ENCODE measurements at places on chromosomes 12 and 14.
A peak's percentile ranks its signal among the peaks of the same experiment; 100 is the strongest.

- no peak for DNase-seq
Measured at GRCh38 chr14:35934499-35934898, 108.4 kb downstream of the BRMS1L start.

DNA sequence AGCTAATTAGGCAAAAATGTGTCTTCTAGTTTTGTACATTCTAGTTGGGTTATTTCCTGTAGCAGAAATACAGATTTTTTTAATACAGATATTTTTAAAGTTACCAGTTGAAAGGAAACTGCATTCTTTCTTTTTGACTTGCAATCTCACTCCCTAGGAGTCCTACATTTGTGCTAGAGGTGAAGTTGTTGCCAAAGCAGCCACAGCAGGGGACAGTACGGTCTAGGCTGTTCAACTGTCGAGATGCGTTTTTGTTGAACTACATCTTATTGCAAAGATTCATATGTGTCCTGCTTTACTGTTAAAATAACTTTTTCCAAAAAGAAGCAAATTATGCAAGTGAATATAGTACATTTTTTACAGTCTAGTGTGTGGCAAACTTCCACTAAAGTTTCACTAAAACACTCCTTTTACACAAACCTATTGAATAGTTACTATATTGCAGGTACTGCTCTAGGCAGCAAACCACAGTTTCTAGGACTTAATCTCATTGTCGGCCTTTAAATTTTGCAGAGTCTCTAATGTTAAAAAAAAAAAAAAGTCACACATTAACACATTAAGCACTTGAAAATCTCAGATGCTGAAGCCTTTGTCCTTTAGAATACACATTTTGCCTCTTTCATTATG, 30.2 kb upstream of the SRGAP1 start:
- no peak for DNase-seq

GRCh38 chr12:131494216-131494615, 216.7 kb upstream of the SFSWAP start:
- no peak for DNase-seq

DNA sequence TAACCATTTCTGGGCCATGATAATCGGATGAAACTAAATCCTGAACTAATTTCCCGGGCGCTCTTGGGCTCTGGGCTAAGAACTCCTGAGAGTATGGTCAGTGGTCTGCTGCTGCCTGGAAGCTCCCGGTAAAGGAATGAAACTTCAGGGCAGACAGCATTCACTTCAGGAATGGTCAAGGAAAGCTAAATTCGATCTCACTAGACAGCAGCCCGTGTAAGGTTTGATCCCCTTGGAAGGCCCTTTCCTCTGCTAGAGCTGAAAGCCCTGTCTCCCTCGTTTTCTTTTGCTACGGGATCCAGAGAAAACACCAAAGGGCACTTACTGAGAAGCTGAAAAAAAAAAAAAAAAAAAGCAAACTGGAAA, 680 bp downstream of the ASB8 start:
- peak; percentile 42 for DNase-seq
